ENCODE measurements at places on chromosomes 11 and 22.

DNA sequence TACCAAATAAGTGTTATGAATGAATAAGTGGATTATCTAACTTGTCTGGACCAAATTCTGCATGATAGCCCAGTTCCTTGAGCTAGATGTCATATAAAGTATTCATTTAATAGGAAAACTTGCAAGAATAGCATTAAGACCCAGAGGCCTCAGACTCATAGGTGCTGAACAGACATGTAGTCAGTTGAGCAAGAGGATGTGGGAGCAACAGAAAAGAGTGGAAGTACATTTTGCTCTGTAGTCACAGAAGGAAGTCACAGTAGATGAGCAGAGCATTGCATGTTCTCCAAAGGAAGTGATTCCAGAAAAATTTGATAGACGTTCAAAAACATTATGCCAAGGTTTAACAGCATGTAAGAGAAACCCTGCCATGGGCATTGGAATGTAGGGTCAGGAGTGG lies 9.5 kb downstream of the HOATZ start:
- DNase-seq = no peak

DNA sequence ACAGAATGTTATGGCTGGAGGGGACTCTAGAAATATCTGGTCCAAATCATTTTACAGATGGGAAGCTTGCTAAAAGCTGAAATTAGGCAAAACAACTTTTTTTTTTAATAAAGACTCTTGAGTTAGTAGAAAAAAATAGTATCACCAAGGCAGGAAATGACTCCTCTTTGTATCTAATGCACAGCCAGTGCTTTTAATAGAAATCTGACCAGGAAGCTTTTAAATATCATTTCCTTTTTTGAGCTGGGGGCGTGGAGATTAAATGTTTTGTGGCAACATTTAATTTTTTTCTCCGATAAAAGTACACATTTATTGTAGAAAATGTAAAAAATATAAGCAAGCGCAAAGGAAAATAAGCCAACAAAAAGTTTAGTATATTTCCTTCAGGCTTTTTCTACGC lies 22.5 kb downstream of the TRAF6 start:
- DNase-seq = no peak

DNA sequence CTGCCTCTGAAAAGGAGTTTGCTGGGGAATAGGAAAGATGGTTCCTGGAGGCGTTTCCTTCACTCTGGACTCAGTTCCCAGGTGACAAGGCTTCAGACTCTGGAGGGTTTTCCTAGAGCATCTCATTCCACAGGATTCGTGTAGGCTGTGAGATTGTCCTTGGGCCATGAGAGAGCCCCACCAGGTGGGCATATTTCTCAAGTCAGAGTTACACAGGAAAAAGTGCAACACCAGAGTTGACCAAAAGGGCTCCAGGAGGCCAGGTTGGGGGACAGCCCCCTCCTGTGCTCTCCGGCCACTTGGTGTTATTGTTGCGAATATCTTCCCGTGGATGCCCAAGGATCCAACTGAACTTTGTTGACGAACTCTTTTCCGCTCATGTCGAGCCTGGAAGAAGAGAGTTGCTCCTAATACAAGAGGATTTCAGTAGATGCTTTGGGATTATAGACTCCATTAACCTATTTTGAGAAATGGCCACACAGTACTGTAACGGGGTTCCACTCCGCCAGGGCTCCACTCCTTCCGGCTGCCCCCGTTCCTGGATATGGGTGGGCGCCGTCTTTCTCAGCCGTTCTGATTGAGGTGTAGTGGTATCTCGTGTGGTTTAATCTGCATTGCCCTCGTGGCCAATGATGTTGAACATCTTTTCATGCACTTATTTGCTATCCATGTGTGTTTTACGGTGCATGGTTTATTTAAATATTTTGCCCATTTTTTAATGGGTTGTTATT lies 580.3 kb downstream of the BRD1 start:
- DNase-seq = peak; percentile 23

- no peak for DNase-seq
These were observed 69.8 kb downstream of the TRIM29 start for GRCh38 chr11:120068114-120068573.

DNA sequence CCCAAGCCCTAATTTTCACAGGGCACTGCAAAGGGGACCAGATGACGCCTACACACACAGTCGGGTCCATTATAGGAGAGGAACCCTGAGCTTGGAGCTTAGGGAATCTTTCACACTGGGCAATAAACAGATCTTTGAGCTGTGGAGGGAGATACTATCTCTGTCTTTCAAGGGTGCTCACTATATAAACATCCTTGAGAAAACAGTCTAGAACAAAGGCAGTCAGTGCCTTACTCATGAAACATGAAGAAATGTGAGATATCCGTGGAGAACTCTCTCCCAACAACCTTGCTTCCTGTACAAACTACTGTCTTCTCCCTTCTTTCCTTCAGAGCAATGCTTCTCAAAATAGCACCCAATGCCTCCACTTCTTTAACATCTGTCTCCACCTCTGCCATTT lies 109.0 kb upstream of the APOA1 start:
- no peak for DNase-seq

GRCh38 chr22:44996120-44996519 lies 13.7 kb downstream of the PHF21B start:
- DNase-seq = no peak

DNA sequence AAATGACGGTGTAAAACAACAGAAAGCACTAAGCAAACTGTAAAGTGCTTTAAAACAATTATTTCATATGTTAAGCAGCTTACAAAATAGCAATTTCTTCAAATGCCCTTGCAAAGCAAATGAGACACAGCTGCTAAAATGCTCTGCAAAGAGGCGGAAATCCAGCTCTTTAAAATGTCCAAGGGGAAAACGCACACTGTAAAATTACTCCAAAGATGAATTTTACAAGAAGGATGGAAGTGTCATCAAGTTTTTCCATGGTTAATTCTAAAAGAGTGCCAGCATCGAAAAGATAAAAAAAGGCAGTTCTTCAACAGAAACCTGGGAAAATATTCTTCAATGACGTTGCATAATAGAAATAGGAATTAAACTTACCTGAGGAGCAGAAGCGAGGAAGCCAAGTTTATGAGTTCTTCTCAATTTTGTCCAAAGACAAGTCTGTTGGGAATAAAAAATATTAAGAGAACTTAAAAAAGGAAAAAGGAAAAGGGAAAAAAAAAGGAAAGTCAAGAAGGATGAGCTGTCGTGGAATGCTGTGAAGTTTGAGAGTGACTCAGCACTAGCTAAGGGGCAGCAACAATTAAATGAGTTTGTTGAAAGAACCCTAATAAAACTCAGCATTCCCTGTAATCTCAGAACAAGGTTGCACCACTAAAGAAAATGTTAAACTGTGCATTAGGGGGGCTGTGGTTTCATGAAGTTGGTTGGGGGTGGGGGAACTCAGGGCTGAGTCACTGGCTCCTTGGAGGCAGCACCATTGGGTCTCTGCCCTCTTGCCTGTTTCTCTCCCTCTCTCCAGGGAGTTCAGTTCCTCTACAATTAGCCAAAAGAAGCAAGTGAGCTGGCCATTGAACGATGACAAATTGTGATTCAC lies 64.2 kb upstream of the BLID start:
- no peak for DNase-seq

- DNase-seq = no peak
These were observed 738.6 kb downstream of the BRD1 start for GRCh38 chr22:49088801-49089791.

DNA sequence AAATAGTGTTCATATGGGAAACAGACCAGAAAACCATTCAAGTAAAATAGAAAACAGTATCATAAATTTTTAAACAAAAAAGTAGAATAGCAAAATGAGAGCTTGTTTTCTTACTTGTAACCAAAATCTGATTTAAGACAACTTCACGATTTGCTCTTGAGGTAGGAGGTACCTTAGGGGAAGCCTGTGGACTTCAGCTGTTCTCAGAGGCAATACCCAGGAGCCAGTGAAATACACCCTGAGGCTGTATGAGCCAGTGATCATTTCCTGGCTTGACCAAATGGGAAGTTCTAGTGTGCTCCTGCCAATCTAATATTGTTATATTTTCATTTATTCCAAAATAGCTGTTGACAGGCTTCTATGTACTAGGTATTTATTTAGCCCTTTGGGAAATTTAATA lies 104.8 kb downstream of the ARHGAP42 start:
- no peak for DNase-seq

DNA sequence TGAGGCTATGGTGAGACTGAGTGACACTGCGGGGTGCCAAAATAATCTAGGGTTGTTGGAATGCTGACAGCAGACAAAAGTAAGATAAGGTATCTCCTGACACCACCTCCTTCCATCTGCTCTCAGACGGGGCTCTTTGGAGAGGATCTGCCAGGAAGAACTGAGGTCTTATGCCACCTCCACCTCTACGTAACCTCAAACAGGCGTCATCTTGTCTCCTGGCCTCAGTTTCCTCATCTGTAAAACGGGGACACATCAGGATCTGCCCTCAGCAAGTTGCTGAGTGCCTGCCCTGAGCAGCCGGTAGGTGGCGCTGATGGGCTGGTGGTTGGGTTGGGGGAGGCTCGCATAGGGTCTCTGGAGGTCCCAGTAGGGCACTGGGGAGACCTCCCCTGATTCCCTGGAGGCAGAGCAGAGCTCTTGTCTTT lies 1.7 kb upstream of the MYEOV start:
- DNase-seq = no peak

DNA sequence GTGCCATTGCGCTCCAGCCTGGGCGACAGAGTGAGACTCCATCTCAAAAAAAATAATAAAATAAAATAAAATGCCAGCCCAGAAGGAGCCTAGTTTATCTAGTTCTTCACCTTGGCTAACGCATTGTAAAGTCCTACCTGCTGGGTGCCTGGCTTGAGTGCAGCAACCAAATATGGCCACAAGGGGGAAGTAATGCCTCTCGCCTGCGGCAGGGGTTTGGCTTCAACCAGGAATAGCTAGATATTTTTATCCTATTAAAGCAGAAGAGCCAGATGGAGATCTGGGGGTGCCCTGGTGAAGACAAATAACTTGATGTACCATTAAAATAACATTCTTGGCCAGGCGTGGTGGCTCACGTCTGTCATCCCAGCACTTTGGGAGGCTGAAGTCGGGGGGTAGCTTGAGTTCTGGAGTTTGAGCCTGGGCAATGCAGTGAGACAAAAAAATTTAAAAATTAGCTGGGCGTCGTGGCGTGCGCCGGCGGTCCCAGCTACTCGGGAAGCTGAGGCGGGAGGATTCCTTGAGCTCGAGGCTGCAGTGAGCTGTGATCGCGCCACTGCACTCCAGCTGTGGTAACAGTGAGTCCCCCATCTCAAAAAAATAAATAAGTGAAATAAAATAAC lies 20.6 kb upstream of the PLEKHB1 start:
- peak; percentile 84 for DNase-seq

DNA sequence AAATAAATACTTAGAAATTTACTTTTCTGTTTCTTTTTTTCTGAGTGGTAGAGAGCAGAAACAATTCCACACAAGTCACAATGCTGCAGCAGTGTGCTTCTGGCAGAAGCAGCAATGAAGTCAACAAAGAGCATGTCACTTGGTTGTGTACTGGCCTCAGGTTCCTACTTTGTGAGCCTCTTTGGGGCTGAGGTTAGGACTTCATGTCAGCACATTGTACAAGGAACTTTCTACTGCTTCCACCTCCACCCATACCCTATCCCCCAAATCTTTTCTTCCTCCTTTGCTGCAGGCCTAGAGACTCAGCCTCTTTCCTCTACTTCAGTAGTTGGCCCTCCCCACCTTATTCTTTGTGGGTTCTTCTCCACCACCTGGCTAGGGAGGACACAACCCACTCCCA lies 252.7 kb upstream of the PITPNB start:
- DNase-seq = no peak

DNA sequence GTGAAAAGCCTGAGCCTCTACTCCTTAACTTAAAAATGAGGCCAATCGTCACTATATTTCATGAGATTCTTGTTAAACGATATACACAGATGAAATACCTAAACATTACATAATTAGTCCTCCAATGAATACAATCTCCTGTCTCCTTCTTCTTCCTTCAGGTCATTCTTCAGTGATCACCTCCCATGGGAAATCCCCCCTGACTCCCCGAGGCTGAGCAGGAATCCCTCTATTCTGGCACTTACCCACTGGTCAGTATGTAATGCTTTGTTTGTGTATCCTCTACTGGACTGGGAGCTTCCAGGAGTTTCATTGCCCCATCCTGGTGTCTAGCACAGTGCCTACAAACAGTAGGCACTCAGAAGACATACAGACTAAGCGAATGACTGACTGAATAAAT lies 52.3 kb downstream of the RAB38 start:
- no peak for DNase-seq

DNA sequence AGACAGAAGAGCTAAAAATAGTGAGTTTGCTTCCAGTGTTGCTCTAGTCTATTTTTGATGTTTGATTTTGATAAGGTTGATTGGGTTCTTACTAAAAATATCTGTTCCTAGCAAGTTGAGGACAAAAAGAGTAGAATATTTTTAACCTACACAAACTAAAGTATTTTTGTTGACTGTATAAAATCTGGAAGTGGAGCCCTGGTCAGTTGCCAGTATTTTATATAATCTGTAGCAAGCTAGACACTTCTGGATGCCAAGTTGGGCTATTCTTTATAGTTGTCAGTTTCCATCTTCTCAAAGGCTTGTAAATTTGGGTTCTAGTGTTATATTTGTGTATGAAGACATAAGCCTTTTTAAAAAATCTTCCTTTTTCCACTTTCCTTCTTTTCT lies 56.7 kb downstream of the HSD17B12 start:
- DNase-seq = no peak

- DNase-seq = no peak
These were observed 555.8 kb downstream of the BUD13 start for GRCh38 chr11:116217006-116217405.

DNA sequence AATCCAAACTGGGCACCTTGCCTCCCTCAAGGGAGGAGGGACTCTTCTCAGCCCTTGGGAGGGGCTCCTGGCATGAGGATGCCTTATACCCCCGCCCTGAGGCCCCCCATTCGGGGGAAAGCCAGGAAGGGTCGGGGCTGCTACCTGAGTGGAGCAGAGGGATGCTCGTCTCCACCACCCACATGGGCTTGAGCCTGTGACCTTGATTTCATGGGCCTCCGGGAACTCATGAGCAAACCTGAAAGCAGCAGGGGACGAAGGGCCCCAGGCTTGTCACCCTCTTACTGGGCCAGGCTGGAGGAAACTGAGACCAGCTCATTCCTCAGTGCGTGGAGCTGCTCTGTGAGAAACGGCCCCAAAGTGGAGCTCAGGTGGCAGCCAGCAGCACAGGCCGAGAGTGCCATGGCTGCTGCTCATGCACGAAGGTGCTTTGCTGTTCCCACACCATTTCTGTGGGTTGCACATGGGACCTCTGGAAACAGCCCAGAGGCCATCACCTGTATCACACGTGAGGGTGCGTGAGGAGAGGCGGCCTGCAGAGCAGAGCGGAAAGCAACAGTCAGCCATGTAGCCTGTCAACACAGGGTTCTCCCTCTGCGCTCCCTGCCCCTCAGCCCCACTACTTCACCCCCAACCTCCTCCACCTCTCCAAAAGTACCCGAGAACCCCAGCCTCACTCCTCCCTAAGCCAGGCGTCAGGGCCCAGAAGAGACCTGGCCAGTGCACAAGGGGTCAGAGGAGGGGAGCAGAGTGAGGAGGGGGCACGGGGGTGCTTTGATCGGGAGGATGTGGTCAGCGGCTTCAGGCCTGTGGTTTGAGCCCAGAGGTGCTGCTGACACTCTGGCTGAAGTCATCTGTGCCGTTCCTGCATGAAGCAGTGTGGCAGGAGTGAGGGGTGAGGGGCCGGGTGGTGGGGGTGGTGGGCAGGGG lies 14.1 kb upstream of the IL2RB start:
- no peak for DNase-seq

- no peak for DNase-seq
These were observed 10.4 kb downstream of the OR51T1 start for GRCh38 chr11:4891996-4892640.
